ENCODE measurements at places on chromosomes 6 and 20.

- no peaks in the 10 kb centered on the region for H3K36me3 ChIP-seq
- H3K27me3 ChIP-seq: no peaks in the 10 kb centered on the region
- DNase-seq: no peak
- H3K4me1 ChIP-seq: no peaks in the 10 kb centered on the region
Observed at GRCh38 chr6:141877275-141877983, 255.3 kb upstream of the GJE1 start.

DNA sequence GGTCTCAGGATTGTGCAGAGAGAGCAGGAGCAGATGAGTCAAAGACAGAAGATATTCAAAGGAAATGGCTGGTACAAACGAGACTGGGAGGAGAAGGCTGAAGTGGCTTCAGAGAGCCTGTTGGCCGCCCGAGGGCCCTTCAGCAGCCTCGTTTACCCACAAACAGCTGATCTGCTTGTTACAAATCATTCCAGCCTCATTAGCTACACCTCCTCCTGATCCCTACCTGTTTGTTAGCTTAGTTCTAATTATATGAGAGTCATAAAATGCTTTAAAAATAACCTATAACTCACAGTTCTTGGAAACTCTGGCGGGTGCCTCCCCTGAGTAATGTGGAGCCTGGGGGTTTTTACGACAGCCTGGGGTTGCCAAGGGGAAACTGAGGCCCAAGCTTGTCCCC, 12.6 kb downstream of the GLP1R start:
- H3K4me1 ChIP-seq: no peaks in the 10 kb centered on the region
- H3K4me3 ChIP-seq: no peak overlapping the region
- H3K36me3 ChIP-seq: no peaks in the 10 kb centered on the region
- H3K27me3 ChIP-seq: no peaks in the 10 kb centered on the region
- no peak for DNase-seq
- H3K27ac ChIP-seq: no peak overlapping the region

GRCh38 chr6:128209771-128210170, 308.9 kb upstream of the THEMIS start:
- H3K4me3 ChIP-seq: no peak overlapping the region
- H3K36me3 ChIP-seq: no peaks in the 10 kb centered on the region
- no peaks in the 10 kb centered on the region for H3K27me3 ChIP-seq
- no peak for DNase-seq
- H3K4me1 ChIP-seq: no peaks in the 10 kb centered on the region

- H3K4me3 ChIP-seq: no peak overlapping the region
- H3K4me1 ChIP-seq: no peaks in the 10 kb centered on the region
- no peaks in the 10 kb centered on the region for H3K27me3 ChIP-seq
- no peak overlapping the region for H3K27ac ChIP-seq
Observed at GRCh38 chr6:73248192-73248903, 14.6 kb downstream of the KHDC1 start.

All from uterus (tissue), 4 donors.